Forelimb muscle (tissue), 1 donor: ENCODE measurements at places on chromosomes 2 and 18. TPM values are rescaled to one million over a fixed set of nuclear protein-coding genes. Genes with fewer than 3 reads are reported as not detected.

Gene RPL31
- polyA plus RNA-seq: 3,948 TPM

Gene ING5
- polyA plus RNA-seq: 25.0 TPM

Gene CAPN13
- 0.13 TPM for polyA plus RNA-seq

Gene NEUROD1
- polyA plus RNA-seq: not detected

Gene CNTNAP5
- polyA plus RNA-seq: 0.03 TPM

Gene SGPP2
- polyA plus RNA-seq: 1.2 TPM

Gene CSRNP3
- polyA plus RNA-seq: 9.4 TPM
